ENCODE measurements at places on chromosomes 2 and 18.

DNA sequence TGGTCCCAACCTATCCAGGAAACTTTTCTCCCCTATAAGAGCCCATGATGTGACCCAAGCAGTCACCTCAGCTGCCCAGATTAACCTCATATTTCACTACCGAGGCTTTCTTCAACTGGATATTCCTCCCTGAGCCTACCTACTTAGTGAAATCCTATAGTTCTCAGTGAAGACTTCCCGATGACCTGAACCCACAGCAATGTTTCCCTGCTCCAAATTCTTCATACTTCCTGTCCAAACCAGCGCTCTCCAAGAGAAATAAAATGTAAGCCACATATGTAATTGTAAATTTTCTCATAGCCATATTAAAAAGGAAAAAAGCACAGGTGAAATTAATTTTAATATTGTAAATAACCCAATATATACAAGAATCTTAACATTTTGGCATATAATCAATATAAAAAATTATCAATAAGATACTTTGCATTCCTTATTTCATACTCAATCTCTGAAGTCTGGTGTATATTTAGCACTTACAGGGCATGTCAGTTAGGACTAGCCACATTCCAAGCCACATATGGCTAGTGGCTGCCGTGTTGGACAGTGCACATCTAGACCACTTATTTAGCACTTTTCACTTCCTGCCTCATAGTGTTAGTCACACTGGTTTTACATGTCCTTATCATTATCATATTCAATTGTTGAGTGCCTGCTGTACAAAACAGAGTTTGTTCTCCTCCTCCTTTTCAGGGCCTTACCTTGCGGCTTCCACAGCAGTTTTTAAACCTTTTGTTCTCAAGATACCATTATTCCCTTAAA lies 1.9 kb upstream of the STAT4 start:
- no peak for DNase-seq

GRCh38 chr2:134029418-134029817 lies 224.5 kb upstream of the MGAT5 start:
- no peak for DNase-seq

DNA sequence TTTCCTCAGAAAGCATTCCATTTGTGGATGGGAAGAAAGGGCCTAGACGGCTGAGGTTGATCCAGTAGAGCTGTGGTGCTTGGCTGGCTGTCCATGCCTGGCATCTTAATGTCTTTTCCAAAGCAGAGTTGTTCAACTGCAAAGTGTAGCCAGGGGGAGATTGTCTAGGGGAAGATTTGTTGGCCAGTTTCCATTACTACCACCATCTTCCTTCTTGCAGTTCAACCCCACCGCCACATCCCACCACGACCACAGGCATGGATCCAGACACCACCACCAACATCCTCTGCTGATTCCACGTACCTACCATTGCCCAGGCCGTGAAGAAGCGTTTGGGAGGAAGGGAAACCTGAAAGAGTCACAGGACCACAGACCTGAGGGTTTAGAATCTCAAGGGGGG lies 50.7 kb upstream of the HAAO start:
- DNase-seq: no peak

DNA sequence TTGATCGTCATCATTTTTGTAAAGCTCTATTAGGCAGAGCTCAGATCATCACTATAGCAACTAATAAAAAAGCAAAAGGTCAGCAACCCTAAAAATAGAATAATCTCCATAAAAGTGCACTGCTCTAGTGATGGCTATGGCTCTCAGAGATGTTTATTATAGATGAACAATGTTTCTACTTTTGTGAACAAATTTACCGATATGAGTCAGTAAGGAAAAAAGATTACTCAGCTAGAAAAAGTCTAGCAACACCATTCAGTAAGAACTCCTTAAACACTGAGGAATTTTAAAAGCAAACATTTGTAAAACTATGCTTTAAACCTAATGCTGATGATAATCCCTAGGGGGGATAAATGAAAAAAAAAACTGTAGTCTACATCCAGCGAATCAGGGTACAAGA lies 69.6 kb downstream of the ACVR1C start:
- DNase-seq: no peak

GRCh38 chr2:160353166-160353565 lies 140.4 kb downstream of the RBMS1 start:
- no peak for DNase-seq

- DNase-seq: no peak
Observed at GRCh38 chr2:11651856-11652548, 18.0 kb downstream of the NTSR2 start.

- no peak for DNase-seq
Observed at GRCh38 chr2:7403092-7403775, 486.0 kb downstream of the RNF144A start.
